T-helper 2 cell (primary cell): ENCODE measurements at places on chromosomes 7 and 10.

- peak; percentile 40 for DNase-seq
These were observed 66.6 kb upstream of the SYPL1 start for GRCh38 chr7:106178593-106179134.

DNA sequence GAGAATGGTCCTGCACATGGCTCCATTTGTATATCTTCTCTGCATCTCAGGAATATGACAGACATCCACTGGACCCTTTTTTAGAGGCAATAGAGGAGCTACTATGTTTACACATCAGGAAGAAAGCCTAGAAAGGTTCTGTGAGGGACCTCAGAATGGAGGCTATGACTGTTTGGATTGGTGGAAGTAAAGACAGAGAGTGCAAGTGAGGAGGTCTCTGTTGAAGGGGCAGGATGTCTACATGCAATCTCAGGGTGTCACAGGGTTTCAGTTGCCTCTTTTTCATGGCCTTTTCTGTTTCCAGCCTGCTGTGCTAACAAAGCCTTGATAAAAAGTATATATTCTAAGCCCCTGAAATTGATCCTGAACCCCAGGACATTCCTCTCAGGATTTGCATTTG lies 9.7 kb upstream of the GIMAP6 start:
- no peak for DNase-seq

DNA sequence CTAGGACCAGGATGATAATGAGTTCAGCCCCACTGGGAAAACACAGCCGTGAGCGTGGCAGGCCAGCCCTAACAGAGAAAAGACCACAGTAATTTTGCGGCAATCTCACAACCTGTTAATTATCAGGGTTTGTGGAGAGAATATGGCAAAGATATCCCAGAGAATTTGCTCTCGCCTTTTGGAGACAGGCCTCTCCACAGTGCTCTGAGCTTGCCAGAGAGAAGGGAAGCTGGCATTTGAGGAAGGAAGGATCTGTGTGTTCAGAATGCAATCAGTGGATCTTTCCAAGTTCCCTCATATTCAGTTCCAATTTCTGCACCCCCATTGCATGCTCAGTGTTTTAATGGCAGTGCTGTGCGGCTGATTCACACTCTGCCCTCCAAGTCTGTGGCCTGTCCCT lies 60.2 kb downstream of the PLPP4 start:
- no peak for DNase-seq

GRCh38 chr10:79562135-79562756 lies 2.0 kb upstream of the SFTPA2 start:
- peak; percentile 16 for DNase-seq

DNA sequence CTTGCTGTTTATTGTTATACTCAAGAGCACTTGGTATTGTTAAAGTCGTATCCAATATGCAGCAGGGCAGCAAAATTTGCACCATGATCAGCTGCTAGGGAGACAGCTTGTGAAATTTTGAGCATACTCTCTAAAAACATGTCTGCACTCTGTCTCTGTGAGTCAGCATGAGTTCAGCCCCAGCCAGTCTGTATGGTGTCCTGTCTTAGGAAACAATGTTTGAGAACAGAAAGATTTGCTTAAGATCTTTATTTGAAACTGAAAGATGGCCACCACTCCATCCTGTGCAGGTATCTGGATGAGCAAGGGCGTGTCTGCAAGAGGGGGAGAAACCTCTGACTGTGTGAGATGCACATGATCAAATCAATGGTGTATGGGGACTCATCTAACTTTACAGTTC lies 97.1 kb downstream of the GNAI1 start:
- DNase-seq: no peak

DNA sequence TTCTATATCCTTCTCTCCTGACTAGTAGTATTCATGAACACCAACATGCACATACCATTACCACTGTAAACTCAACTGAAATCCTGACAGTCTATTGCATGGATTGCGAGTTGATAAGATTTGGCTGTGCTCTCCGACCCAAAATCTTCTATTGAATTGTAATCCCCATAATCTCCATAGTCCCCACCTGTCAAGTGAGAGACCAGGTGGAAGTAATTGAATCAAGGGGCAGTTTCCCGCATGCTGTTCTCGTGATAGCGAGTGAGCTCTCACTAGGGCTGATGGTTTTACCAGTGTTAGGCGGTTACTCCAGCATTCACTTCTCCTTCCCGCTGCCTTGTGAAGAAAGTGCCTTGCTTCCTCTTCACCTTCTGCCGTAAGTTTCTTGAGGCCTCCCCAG lies 261.8 kb downstream of the PHF14 start:
- DNase-seq: no peak

- DNase-seq: no peak
These were observed 106.4 kb upstream of the DNAJB12 start for GRCh38 chr10:72461085-72461484.

DNA sequence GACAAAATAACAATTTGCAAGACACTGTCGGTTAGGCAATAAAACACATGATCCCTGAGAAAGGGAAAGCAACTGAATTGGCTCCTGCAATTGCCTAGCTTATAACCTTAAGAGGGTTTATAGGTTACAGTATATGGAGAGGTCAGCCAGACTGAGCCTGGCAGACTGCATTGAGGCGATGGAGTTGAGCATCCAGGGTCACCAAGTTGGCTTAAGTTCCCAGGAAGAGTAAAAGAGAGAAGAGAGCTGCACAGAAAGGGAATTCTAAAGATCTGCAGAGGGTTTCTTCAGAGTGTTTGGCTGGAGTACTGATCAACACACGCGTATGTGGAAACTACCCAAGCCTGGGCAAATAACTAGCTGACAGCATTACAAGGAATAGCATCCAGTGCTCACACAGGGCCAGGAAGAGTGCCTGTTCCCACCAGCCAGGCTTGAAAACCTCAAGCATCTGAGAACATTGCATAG lies 11.2 kb downstream of the ANKMY2 start:
- no peak for DNase-seq

- no peak for DNase-seq
These were observed 14.9 kb upstream of the STOX1 start for GRCh38 chr10:68812420-68812819.

- DNase-seq: no peak
These were observed 557 bp upstream of the ZNF282 start for GRCh38 chr7:149194799-149195179.

GRCh38 chr10:76492026-76492425 lies 1060.6 kb downstream of the LRMDA start:
- no peak for DNase-seq

DNA sequence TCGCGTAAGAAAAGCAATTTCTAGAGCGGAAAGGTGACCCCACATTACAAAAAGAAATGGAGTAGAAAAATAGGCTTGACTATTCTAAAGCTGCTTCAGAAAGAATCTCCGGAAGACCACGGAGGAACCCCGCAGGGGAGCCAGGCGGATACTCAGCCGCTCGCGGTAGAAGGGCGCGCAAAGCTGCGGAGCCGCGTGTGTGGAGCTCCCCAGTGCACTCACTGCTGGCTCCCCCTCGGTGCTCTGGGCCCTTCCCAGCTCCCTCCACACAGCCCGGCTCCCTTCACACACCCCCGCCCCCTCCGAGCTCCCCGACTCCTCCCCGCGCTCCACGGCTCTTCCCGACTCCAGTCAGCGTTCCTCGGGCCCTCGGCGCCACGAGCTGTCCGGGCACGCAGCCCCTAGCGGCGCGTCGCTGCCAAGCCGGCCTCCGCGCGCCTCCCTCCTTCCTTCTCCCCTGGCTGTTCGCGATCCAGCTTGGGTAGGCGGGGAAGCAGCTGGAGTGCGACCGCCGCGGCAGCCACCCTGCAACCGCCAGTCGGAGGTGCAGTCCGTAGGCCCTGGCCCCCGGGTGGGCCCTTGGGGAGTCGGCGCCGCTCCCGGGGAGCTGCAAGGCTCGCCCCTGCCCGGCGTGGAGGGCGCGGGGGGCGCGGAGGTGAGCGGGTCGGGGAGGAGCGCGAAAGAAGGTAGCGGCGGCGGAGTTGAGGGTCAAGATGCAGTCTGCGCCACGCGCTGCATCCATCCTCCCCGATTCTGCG lies at the start of gene STEAP2:
STEAP2 (plus strand) TSS at position 350 of the 758 bp plus-strand sequence. CDS start 13,343 bp downstream, outside the sequence.
- peak; percentile 32 for DNase-seq

GRCh38 chr10:76583711-76584161 lies 1053.9 kb downstream of the KCNMA1 start:
- DNase-seq: no peak

GRCh38 chr7:139820089-139820488 lies 9.0 kb upstream of the TBXAS1 start:
- DNase-seq: no peak

DNA sequence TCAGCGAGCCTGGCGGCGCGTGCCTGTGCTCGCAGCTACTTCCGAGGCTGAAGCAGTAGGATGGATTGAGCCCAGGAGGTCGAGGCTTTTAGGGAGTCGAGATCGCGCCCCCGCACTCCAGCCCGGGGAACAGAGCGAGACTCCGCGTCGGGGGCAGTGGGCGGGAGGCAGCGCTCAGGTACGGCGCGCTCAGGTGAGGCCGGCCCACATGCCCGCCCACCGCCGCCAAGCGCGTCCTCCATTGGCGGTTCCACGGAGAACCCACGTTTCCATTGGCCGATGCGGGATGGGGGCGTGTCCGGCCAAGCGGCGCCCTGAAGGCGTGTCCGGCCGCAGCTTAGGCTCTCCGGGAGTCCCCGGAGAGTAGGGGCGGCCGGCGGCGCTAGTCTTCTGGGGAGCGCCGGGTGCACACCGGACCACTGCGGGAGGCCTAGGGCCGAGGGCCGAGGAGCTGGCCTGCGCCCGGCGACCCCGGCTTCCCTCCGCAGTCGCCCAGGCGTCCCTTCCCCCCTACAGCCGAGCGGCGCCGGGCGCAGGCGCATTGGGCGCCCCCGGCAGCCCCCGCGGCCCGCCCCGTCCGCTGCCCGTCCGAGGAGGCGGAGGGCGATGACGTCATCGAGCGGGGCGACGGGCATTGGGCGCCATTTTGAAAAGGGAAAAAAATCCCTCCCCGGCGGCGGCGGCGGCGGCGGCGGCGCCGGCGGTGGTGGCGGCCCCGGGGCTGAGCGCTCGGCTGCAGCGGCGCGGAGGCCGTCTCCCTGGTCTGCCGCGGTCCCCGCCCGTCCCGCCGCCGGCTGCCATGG lies at the start of gene PPP2R2D:
PPP2R2D (plus strand) TSS at position 659 of the 803 bp plus-strand sequence; CDS start at position 800, 141 bp downstream.
- DNase-seq: peak; percentile 96

- DNase-seq: no peak
These were observed 119.7 kb downstream of the JMJD1C start for GRCh38 chr10:63346015-63346441.

DNA sequence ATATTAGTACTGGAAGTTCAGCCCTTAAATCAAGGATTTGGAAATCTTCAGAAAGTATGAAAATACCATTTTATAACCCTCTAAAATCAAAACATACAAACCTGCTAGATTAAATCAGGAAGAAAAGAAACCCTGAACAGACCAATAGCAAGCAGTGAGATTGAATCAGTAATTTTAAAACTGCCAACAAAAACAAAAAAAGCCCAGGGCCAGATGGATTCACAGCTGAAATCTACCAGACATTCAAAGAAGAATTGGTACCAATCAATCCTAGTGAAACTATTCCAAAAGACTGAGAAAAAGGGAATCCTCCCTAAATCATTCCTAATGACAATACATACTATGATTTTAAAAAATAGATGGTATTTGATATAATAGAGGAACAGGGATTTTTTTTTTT lies 70.1 kb downstream of the MCU start:
- no peak for DNase-seq

DNA sequence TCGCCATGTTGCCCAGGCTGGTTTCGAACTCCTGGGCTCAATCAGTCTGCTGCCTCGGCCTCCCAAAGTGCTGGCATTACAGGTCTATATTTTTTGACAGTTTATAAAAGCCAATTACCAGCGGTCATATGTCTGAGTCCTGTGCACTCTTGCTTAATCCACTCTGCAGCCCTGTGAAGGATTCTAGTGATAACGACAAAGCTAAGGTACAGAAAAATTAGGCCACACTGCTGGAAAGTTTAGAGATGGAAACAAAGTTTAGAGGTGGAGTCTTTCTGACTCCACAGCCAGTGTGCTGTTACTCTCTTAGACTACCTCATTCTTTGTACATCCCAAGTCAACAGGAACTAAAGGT lies 707 bp downstream of the PTER start:
- DNase-seq: no peak

- no peak for DNase-seq
These were observed 145.7 kb upstream of the SH2B2 start for GRCh38 chr7:102140952-102141370.

DNA sequence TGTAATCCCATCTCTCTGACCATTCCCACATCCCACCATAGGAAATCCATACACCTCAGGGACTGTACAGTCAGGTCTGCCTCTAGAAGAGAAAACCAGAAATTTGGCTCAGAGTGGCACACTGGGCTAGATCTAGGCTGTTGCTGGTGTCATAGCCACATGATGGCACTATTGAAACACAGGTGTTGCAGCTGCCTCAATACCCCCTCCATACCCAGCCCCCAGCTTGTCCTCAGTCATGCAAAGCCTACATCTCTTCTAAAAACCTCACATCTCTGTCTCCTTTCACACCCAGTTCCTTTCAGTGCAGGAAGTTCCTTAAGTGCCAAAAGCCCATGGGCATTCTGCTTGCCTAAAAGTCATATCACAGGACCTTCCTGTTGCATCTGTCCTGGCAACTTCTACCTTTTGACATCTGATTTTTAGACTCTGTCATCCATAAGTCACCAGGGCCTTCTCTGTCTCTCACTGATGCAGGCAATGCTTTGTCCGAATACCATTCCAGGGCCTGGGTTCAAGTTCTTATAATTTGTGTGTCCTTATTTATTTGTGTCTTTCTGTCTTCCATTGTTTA lies 27.0 kb upstream of the HIBADH start:
- no peak for DNase-seq

GRCh38 chr10:73589563-73590126 lies 1.5 kb downstream of the USP54 start:
- no peak for DNase-seq

- DNase-seq: no peak
These were observed 746.5 kb downstream of the AUTS2 start for GRCh38 chr7:70344726-70345125.

- DNase-seq: no peak
These were observed 398.0 kb downstream of the NXPH1 start for GRCh38 chr7:8831376-8831775.

- no peak for DNase-seq
These were observed 401.8 kb downstream of the ADRA2A start for GRCh38 chr10:111478651-111479050.

DNA sequence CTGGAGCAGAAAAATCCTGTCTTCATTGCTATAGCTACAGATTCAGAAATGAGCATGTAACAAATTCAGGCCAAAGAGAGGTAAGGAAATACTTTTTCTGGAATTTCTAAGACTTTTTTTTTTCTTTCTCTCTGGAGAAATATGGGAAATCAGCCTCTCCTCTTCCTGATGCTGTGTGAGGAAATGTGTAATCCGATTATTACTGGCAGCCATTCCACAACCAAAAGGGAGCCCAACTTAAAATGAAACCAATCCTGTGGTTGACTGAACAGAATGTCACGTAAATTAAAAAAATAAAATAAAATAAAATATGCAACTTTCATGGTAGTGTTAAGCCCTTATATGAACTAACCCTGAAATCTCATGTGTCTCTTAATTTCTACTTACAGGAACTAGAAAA lies 10.7 kb upstream of the POT1 start:
- no peak for DNase-seq
